GM18507 (cell line): ENCODE measurements at places on chromosomes 7 and 10.

- no peak for DNase-seq
Observed at GRCh38 chr7:139768249-139768824, 9.5 kb downstream of the HIPK2 start.

- no peak for DNase-seq
Observed at GRCh38 chr10:27771231-27771630, 25.6 kb upstream of the MKX start.

- DNase-seq, result no peak
Observed at GRCh38 chr10:48705401-48705938, 20.8 kb downstream of the WDFY4 start.

DNA sequence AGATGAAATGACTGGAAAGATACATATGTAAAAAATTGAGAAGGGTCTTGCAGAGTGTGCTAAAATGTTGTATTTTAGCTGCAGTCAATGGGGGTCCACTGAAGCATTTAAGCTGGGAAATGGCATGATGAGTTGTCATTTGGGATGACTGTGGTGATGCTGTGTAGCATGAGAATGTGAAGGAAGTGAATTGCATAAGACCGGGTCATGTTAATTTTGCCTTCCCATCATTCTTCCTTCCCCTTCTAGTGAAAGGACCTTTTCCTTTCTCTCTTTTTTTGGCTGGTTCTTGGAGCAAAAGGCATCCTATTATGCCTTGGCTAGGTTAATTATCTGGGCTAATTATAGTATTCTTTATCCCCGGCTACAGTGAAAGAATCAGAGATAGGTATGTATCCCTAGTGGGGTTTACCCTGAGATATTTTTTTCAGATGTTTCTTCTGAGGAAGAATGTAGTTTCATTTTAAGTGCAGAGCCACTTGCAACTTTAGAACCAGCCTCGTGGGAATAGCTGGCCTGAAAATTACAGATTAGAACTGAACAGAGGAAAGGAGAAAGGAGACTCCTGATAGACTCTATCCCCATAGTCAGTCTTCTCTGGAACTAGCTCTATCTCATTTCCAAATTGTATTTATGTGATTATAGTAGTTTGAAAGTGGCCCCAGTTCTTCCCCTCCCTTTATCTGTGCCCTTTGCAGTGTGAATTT lies 93.6 kb downstream of the HGF start:
- no peak for DNase-seq

DNA sequence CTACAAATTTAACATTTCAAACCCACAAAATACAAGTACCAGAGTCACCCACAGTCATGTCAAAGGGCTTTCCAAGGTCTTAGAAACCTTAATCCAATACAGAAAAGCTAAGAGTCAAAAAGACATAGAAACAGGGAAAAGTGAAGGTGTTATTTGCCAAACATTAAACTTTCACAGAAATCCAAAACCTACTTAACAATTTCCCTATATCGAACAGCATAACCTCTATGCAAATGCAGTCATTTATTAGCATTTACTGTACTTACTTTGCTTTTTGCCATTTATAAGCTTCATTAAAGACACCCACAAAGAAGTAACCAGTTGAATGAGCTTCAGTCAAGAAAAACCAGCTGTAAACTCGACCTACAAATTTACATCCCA lies 1.6 kb downstream of the PANK1 start:
- no peak for DNase-seq

- no peak for DNase-seq
Observed at GRCh38 chr7:4050126-4050660, 631.9 kb upstream of the FOXK1 start.

- DNase-seq, result no peak
Observed at GRCh38 chr10:104218751-104219150, 13.4 kb downstream of the CFAP43 start.

DNA sequence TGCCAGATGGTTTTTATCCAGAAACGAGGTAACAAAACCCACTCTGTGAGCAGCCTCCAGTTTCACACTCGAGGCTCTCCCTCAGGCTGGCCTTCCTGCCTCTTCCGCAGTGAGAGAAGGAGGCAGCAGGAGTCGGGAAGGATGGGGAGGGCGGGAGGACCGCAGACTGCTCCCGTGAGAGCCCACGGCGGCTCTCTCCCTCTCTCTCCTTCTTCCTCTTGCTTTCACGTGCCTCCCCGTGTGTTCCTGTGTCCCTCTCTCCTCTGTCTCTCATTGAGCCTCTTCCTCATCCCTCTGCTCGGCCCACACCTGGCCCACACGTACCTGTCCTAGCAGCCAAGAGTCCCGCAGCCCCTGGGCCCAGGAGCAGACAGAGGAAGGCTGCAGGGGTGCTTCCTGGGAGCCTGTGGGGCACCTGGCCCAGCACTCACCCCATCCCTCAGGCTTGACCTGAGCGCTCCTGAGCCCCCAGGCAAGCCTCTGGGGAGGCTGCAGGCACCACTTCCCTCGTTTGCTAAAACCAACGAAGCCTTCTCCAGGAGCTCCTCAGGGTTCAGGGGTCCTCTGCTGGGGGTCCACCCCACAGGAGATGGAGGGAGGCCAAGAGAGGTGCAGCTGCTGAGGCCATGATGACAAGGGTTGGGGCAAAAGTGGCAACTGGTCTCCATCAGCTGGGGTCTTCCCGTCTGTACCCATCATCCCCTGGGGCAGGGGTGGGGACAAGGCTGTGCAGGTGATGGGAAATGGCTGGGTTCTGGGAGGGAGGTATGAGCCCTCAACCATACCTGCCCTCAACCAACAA lies 13.6 kb downstream of the SPOCK2 start:
- no peak for DNase-seq

- no peak for DNase-seq
Observed at GRCh38 chr7:25249772-25250171, 21.5 kb upstream of the NPVF start.

DNA sequence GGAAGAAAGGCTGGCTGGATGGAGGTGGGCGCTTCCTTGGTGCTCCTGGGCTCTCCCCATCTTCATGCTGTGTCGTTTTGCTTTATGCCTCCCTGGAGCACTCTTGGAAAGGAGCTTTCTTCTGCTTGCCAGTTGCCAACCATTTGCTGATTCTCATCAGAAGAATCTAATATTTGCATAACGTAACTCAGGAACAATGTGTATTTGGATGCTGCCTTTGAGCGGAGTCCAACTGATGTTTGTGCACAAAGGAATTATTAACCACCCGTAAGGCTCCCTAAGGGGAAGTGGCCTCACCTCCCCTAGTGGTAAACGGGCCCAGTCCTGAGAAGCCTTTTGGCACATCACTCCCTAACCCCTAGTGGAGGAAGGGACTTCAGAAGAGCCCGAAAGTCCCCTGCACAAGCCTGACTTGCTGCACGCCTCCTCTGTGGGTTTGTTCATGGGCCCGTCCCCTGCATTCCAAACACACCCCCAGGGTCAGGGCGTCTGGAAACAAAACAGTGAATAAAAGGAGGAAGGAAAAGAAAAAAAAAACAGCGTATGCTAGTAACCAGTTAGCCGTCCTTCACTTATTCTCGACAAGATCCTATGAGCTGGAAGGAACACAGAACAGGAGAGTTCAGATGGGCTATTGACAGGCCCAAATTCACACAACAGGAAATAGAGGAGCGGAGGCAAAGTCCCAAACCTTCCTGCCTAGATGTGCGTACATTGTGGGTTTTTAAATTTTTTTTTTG lies 602.2 kb downstream of the LRMDA start:
- no peak for DNase-seq

GRCh38 chr7:32586291-32587221 lies 91.3 kb downstream of the AVL9 start:
- DNase-seq, result no peak
